ENCODE measurements at places on chromosomes 13 and 19.

DNA sequence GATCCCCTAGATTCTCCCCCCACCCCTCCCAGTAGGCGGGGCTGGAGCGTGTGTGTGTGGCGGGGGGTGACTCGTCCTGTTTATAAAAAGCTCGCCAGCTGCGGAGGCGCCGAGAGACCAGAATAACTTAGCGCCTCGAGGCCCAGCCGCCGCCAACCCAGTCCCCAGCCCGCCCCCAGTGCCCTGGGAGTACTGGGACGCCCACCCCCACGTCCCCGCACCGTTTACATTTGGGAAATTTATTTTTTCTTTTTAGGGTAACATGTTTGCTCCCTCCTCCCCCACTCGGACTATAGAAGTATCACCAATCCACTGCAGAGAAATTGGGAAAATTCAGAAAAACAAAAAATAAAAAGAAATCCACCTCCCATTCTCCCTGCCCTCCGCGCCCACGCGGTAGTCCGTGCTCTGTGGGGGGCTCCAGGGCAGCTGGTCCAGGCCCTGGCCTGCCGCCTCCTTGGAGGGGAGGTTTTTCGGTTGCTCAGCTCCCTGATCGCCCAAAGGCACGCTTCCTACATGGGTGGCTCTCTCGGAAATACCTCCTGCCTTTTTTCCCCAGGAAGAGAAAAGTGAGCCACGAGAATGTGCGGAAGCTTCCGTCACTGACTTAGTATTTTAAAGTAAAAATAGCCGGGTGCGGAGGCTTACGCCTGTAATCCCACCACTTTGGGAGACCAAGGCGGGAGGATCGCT is 1.5 kb upstream of the RAB3A start:
- no peak for DNase-seq

- DNase-seq: no peak
These were observed 1516.7 kb upstream of the PCDH20 start for GRCh38 chr13:62932256-62932883.

- no peak for DNase-seq
These were observed 5.9 kb downstream of the RTBDN start for GRCh38 chr19:12828494-12828893.

DNA sequence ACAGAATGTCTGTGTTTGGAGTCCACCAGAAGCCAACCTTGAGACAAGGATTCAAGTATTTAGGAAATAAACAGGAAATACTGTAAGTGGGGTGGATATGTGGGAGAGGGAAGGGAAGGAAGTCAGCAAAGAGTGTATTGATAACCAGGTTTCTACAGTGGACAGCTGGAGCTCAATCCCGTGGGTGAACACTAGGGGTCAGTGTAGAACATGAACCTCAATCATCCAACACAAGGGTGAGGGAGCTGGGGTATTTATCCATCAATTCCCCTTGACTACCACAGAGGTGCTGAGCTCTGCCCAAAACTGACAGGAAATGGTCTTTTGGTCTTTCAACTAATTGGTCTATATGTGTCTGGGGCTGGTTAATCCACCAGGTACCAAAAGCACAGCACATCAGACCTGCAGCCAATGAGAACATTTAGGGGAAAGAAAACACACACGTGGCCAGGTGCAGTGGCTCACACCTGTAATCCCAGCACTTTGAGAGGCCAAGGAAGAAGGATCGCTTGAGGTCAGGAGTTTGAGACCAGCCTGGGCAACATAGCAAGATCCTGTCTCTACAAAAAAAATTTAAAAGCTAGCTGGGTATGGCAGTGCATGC is 5.6 kb upstream of the SYDE1 start:
- peak; percentile 57 for DNase-seq

DNA sequence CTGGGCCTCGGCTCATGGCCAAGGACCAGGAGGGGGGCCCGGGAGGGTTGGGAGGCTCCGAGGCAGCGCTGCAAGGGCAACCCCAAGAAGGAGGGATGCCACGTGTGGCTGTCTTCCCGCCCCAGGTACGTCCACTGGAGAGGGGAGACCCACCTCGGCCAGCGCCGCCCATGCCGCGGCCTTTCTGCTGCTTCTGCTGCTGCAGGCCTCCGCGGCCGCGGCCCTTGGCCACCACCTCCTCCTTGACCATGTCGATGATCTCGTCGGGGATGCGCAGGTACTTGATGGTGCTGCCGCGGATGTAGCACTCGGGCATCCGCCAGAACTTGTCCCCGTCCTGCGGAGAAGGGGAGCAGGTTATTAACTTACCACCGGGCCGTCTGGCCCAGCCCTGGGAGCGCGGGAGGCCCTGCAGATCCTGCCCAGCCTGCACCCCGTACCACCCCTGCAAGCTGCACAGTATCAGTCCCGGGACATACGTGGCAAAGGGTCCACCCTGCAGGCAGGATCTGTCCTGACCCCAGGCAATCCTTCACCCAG is 13.3 kb downstream of the LSM4 start:
- DNase-seq: no peak

GRCh38 chr19:5281588-5281987 is 59.0 kb downstream of the PTPRS start:
- no peak for DNase-seq

DNA sequence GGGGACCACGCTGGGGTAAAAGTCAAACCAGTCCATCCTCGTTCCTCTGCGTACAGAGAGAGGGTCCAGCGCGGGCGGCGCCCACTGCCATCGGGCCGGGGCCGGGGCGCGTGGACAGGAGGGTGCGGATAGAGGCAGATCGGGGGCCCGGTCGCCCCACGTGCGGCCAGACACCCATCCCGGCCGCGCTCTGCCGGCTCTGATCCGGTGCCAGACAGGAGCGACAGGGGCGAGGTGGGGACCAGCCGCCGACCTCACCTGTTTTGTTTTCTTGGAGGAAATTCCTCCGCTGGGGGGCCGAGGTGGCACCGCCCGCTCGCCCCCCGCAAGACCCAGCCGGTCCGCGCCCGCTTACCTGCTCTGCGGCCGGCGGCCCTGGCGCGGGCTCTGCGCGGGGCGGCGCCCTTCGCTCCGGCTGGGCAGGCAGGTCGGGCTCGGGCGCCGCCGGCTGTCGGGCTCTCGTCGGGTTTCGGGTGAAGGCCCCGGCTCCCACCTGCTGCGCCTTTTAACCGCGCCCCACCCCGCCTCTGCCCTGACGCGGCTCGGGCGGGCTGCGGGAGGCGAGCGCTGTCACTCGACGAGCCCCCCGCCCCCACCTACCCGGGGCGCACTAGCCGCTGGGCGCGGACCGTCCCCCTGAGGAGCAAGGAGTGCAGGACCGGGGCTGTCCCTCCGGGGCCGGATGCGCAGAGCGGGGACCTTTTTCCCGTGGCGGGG is at the start of gene GJB6:
Gene GJB6, minus strand, starts transcription at position 481 of the 717 bp plus-strand sequence. CDS start 8,839 bp downstream, outside the sequence.
- DNase-seq: peak; percentile 16

- no peak for DNase-seq
These were observed 1.0 kb upstream of the CGB7 start for GRCh38 chr19:49058562-49058961.

GRCh38 chr19:46368116-46368515 is 21.2 kb downstream of the PPP5C start:
- DNase-seq: no peak

All from naive thymus-derived CD4-positive, alpha-beta T cell (primary cell).